ENCODE measurements at places on chromosomes 13 and 19.

- no peak for DNase-seq
Observed at GRCh38 chr19:35773020-35773806, 2.2 kb upstream of the ARHGAP33 start.

DNA sequence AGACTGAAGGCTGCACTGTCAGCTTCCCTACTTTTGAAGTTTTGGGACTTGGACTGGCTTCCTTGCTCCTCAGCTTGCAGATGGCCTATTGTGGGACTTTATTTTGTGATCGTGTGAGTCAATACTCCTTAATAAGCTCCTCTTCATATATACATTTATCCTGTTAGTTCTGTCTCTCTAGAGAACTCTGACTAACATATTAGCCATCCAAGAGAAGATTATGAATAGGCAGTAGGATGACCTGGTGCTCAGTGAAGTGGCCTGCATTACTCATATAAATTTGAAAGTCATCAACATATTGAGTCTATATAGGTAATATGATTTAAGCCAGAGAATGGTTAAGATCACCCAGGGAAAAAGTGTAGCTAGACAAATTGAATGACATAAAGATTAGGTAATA lies 136.3 kb upstream of the UFM1 start:
- DNase-seq, result no peak

DNA sequence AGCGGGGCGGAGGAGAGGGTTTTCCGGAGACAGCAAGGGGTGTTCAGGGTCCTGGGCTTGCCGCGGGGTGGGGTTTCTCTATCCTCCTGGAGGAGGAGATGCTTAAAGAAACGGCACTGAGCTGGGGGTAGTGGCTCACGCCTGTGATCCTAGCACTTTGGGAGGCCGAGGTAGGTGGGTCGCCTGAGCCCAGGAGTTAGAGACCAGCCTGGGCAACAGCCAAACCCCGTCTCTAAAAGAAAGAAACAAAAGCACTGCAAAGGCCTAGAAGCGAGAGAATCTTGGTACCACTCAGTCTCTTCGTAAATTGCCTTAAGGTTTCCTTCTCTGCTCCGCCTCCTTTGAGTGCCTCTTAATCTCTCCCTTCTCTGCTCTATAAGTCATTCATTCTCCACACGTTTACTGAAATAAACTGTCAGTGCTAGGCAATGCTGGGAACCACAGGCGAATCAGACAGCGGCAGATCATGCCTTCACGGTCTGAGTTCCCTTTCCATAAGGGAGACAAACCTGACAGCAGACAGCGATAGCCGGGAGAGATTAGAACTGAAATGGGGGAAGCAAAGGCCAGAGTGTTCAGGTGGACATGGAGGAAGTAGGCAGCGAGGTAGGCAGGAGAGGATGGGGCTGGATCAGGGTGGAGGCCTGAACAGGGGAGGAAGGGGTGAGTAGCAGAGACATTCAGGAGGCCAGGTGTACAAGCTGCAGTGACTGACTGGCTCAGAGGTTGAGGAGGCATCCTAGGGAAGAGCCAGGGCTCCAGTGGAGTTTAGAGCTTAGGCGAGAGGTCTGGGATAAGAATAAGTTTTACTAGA lies 580 bp downstream of the EIF3K start:
- DNase-seq, result no peak

GRCh38 chr19:2650515-2650914 lies 52.0 kb downstream of the GNG7 start:
- DNase-seq, result no peak

GRCh38 chr13:102779436-102780159 lies 6.0 kb upstream of the TEX30 start:
- no peak for DNase-seq

- DNase-seq, result no peak
Observed at GRCh38 chr13:43077046-43077445, 53.7 kb downstream of the DNAJC15 start.

DNA sequence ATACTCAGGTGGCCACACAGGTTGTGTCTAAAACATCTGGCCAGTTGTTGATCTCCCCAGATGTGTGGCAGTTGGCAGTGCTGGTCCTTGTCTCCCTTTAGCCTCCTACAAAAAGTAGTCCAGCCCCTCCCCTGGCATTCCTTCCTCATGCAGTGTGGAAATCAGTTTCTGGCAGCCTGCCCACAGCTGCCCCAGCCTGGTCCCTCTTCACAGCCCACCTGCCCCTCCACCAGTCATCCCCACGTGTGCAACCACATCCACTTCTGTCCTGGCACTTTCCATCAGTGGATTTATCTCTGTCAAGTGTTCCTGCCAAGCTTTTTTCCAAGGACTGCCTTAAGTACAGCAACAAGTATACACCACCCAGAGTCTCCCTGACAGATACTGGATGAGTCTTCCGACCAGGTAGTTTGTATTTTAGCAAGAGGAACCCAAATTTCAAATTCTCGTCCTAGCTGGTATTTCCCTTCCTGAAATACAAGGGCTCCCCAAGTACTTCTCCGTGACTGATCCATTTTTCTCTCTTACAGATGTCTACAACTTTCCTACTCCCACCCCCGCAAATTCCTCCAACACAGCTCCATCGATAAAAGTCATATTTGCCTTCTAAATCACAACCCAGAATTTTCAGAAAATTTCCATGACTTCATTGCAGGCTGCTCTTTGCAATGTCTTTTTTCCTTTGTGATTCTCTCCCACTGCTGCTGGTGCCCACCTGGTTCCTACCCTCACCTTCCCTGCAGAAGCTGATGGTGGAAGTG lies 313.5 kb downstream of the FOXO1 start:
- DNase-seq, result peak; percentile 60

- DNase-seq, result no peak
Observed at GRCh38 chr19:18122424-18122823, 24.8 kb downstream of the MAST3 start.

DNA sequence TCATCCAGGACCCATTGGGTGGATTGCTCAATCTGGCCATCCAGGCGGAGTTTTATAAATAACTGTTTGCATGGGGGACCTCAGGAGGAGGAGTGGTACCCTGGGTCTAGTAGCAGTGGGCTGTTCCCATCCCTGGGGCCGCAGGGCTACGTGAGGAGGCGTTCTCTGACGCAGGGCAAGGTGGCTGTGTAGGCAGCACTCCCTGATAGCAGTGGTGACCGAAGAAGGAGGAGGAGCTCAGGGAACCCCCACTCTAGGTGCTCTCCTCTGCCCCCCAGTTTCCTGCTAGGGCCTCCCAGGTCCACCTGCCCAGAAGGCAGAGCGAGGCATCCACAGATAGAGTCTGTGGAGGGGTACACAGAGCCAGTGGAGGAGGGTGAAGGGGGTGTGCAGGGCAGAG lies 64.1 kb downstream of the CCNE1 start:
- DNase-seq, result no peak

DNA sequence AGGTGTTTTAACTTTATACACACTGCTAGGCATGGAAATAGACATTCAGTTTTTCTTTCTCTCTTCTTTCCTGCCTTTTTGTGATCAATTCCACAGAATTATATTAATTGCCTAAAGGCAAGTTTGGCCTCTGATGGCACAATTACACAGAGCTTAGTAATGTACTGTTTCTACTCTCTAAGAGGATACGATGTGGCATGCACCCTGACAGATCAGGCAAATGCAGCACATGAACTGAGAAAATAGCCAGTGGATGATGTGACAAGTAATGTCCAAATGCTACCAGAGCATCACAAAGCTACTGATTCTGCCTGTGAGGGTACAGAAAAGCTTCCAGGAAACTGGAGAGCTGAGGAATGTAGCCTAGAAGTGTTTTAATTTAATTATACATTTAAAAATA lies 233.8 kb upstream of the PRR20A start:
- no peak for DNase-seq

DNA sequence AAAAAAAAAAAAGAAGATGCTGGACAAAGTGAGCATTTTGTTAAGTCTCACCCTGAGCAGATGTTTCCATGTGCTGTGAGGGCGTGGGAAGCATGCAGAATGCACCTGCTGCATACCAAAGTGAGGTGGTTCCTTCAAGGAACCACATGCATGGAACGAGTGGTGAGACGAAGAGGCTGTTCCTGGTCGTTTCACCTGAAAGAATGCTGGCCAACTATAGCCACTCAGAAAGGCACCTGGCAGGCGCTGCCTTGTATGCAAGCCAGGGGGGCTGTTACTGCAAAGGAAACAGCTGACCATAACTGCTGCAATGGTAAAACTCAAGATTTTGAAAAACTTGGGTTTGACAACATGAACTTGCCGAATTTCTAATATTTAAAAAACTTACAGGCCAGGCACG lies 14.7 kb downstream of the MIER2 start:
- no peak for DNase-seq

DNA sequence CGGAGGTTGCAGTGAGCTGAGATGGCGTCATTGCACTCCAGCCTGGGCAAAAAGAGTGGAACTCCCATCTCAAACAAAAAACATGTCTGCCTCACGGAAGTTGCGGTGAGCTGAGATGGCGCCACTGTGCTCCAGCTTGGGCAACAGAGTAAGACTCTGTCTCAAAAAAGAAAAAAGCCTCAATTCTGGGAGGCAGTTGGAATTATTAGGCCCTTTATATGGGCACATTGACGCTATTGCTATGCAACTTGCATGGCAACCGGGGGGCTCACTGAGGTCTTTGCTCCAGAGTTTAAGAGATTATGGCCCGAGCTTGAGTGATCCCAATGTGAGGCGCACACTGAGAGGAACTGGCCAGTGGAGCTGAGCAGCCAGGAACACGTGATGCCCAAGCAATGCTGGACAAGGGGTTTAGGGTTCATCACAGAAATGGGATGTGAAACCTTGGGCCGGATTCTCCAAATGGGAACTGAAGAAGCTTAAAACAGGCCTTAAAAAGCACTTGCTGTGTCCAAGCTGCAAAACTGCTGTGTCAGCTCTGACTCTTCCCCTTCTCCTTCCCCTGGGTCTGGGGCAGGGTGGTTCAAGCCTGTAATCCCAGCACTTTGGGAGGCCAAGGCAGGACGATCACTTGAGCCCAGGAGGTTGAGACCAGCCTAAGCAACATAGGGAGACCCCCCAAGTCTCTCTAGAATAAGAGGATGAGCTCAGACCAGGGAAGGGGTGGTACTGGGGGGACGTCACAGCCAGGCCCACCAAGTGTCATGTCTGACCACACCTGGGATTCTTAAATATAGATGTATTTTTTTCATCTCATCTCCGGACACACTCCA lies 2.5 kb downstream of the FTL start:
- peak; percentile 80 for DNase-seq

- DNase-seq, result no peak
Observed at GRCh38 chr13:57682128-57682716, 50.7 kb downstream of the PCDH17 start.

- no peak for DNase-seq
Observed at GRCh38 chr19:2392366-2392765, 32.3 kb downstream of the TMPRSS9 start.

DNA sequence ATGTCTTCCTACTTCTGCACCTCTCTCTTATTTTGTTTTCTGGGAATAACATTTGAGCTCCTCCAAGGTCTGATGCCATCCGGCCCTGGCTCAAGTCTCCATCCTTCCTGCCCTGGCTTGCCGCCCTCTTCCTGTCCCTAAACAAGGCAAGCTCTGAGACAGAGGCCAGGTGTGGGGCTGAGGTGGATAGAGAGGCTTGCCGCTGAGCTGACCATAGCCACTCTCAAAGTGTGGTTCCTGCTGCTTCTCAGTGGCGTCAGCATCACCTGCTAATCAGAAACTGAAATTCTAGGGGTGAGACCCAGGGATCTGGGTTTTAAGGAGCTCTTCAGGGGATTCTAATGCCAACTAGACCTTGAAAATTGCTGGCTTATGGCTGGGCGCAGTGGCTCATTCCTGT lies 6.0 kb upstream of the TPRX2 start:
- DNase-seq, result no peak

- no peak for DNase-seq
Observed at GRCh38 chr13:73000027-73000674, 58.7 kb upstream of the KLF5 start.

GRCh38 chr13:50494138-50494537 lies 349.4 kb downstream of the DLEU7 start:
- DNase-seq, result no peak

- DNase-seq, result no peak
Observed at GRCh38 chr13:44416744-44417143, 43.1 kb downstream of the SERP2 start.

GRCh38 chr13:99196466-99197116 lies 4.1 kb upstream of the UBAC2 start:
- no peak for DNase-seq

DNA sequence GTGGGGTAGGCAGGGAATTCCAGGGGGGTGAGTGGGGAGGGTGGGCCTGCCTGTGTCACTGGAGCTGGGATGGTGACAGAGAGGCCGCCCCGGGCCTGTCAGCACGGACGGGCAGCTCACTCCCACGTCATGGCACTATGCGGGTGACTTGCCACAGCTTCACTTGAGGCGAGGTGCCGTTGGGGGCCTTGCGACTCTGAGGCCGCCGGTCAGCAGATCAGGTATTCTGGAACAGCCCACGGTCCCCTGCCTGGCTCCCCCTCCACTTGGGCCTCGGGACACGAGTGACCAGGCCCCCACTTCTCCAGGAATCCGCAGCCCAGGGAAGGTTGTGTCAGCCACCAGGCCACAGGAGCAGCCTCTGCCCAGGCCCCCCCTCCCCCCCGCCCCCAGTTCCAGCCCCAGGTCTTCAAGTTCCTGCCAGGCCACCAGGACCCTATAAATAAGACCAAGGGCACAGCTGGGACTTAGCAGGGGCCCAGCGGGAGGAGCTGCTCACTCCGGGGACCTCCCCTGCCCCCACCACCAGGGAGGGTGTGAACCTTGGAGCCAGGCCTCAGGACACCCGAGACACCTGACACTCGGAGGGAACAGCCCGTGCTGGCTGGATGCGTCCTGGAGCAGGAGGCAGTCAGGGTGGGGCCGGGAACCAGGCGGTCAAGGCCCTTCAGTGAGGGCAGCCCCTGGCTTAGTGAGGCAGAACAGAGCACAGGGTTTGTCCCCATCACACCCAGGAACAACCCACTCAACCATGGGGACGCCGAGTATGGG lies 2.7 kb upstream of the MIDN start:
- DNase-seq, result peak; percentile 90

GRCh38 chr19:30163663-30164062 lies 208.5 kb upstream of the ZNF536 start:
- DNase-seq, result peak; percentile 53

- no peak for DNase-seq
Observed at GRCh38 chr19:7869453-7869909, 4.7 kb downstream of the PRR36 start.

- DNase-seq, result peak; percentile 77
Observed at GRCh38 chr19:37902668-37903067, 3.7 kb downstream of the WDR87 start.

GRCh38 chr13:101007245-101007644 lies 332.6 kb upstream of the TMTC4 start:
- DNase-seq, result no peak

GRCh38 chr13:81395368-81395767 lies 1054.4 kb upstream of the SPRY2 start:
- no peak for DNase-seq

DNA sequence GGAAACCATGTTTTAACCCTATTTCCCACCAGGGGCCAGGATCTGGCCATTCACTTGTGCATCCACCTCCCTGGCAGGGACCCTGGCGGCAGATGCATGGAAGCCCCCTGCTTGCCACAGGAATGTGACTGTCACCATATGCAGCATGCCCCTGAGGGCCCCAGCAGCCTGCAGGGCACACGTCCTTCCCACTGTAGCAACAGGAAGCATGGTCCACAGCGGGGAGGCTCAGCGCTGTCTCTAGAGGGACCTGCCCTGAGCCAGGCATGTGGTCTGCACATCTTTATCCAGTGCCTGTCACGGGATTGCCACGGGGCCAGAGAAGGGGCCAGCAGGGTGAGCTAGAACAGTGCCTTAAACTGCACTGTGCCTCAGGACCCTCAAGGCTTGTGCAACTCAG lies 34.9 kb upstream of the MCF2L start:
- no peak for DNase-seq

Data from right atrium auricular region (tissue), 2 donors.